Mesenchymal stem cell (in vitro differentiated cells and primary cell): ENCODE measurements at places on chromosomes 6 and 20.

DNA sequence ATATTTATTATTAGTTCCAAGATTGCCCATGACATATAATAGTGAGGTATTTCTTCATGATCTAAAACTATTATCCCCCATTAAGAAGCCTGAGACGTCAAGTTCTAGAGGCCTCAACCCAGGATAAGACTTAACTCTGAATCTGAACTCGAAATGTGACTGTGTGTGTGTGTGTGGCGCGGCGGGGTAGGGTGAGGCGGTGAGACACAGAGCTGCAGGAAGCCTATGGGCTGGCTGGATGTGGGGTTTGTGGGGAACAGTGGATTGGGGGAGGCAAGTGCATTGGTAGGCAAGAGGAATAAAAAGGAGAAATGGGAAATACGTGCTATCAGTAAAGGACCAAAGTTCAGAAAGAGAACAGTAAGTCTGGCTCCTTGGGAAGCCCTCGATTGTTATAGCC, 66.5 kb upstream of the RNF146 start:
- no peak for DNase-seq

- no peak for DNase-seq
Measured at GRCh38 chr20:25229486-25230165, 18.3 kb upstream of the PYGB start.

GRCh38 chr6:106413016-106413415, 52.5 kb downstream of the CRYBG1 start:
- no peak for DNase-seq

DNA sequence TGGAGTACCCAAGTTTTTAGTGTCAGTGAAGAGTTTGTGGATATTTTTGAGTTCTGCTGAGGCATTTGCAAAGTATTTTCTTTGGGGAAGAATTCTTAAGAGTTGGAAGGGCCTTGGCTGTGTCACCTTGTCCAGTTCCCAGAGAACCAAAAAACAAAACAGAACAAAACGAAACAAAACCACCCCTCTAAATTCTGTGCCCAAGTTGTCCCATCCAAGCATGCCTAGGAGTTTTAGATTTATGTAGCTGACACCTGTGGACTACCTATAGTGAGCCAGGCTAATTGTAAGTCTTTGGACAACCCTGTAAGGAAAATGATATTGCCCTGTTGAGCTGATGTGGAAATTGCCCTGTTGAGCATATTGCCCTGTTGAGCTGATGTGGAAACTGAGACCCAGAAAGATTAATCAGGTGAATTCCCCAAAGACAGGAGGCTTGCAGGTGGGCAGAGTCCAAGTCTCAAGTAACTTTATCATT, 1.0 kb upstream of the ECI2 start:
- no peak for DNase-seq

GRCh38 chr6:7073821-7074525, 33.8 kb upstream of the RREB1 start:
- no peak for DNase-seq

DNA sequence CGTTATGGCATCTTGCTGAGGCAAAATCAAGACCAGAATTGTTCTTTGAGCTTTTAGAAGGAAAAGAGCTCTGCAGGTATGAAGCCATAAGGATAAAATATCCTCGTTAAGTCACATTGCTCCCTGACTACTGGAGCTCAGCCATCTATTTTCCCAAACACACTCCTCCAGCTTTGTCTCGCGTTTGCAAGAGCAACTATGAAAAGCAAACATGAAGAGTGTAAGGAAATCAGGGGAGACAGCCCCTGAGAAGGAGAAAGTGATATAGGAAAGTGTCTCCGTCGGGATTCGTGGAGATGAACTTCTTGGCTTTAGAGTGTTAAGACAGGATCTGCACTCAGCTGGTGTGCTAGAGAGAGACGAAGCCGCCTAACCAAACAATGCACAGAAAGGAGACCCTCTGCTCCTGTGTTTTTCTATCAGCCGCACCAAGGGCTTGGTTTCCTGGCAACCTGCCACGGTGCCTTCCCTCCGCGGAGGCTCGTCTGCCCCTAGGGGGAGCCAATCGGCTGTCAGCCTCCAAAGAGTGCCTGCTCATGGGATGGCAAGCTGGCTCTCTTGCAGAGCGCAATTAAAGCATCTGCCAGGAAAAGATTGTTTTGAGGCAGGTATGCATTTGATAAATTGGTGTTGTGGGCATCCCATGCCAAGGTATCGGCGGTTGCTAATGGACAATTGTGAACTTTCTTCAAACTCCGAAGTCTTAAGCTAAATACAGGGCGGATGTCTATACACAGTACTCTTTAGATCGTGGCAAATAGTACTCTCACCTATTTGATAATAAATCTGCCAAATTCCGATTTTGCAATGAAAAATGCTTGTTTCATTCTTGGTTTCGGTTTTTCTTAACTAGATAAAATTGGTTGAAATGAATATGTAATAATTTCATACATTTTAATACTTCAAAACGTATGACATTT, 603.2 kb downstream of the RNF144B start:
- peak; percentile 16 for DNase-seq
